Activated CD4-positive, alpha-beta T cell treated with anti-CD3 and anti-CD28 coated beads, Interleukin-2, Interleukin-4, amounts not matched to agents 100 ng/mL and 50 ng/mL, durations not matched to agents 16 hours and 8 hours (primary cell): ENCODE measurements at places on chromosomes 6 and 20.

- DNase-seq: no peak
These were observed 65.4 kb upstream of the FBXL4 start for GRCh38 chr6:99013145-99013544.

- no peak for DNase-seq
These were observed 421.4 kb upstream of the ID4 start for GRCh38 chr6:19415605-19416326.

DNA sequence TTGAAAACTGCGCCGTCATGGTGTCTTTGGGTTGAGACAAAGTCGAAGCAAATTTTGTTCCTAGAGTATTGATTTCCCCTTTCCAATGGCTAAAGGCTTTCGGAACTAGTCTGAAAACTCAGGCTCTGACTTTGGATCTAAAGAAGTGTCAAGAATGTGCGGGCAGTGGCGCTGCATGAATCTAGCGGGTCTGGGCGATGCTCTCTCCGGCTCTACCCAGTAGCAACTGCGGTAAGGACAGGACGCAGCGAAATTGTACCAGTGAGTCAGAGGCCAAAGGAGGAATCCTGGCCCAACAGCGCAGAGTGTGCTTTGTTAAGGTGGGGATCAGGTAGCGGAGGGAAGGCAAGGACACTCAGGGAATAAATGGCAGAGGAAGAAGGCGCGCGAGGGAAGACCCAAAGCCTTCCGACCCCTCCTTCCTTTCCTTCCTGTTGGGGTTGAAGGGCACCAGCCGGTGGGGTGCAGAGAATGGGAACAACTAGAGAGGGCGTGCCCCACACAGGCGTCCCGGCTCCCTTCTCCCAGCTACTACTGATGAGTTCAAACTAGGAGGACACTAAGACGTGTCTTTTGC lies 32.1 kb downstream of the HLA-F start:
- no peak for DNase-seq

DNA sequence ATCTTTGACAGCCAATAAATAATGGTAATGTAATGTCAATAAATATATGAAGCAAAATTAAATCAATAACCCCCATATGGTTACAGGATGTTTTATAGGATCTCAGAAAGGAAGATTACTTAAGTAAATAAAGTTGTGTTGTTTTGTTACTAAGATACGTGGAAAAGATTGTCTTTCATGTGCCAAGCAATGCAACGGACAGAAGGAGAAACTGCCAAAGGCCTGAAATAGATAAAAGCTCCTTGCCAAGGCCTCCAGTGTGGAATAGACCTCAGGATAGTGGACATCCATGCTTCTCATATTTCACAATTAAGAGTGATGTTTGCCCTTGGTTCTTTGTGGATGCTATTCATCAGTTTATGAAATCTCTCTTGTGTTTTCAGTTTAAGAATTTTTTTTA lies 16.4 kb upstream of the FNDC1 start:
- no peak for DNase-seq

DNA sequence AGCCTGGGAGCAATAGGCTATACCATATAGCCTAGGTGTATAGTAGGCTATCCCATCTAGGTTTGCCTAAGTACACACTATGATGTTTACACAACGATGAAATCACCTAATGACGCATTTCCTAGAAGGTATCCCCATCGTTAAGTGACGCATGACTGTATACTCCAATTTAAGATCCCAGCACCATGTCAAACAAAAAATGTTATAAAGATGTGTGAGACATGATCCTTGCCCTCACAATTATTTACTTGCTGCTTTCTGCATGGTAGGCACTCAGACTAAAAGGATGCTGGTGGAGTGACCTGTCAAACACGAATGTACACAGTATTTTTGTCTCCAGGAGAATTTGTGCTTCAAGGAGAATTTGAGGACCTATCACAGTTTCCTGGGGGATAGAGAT lies 32.3 kb downstream of the SNAP25 start:
- DNase-seq: no peak

DNA sequence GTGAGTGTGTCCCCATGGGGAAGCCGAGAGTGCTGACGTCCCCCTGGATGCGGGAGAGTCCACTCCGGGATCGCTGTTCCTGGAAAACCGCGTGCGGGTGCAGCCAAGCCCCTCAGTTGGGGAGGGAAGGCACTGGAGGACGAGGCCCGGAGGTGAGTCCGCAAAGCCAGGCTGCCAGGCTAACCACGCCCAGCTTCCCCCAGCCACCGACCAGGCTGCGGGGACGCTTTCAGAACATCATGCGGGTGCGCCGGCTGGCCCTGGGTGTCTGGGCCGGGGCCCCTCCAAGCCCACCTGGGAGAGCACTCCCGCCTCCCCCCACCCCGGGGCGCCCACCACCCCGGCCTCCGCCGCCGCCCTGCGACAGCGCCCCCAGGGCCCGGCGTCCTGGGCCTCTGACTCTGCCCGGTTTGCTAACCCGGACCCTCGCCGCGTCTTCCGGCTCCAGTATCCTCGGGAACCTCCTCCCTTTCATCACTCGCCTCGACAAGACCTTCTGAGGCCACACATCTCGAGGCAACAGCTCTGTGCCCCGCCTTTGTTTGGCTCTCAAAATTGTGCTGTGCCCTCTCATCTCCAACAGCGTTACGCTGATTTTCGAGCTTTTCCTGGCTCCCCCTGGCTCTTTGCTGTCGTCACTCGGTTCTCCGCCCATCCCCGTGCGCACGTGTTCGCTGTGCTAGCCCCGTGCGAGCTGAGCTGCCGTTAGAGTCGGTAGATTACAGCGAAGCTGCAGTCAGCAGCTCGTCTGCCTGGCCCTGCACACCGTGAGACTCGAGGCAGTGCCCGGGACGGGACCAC lies 47.1 kb upstream of the ENTPD6 start:
- DNase-seq: peak; percentile 15

- no peak for DNase-seq
These were observed at the start of gene PTPRT for GRCh38 chr20:43189554-43190331. Gene PTPRT, minus strand, starts transcription at chr20:43189906. Its CDS starts 173 bp downstream, at chr20:43189733.
